ENCODE measurements at places on chromosomes 5 and 9. TPM values are rescaled to one million over a fixed set of nuclear protein-coding genes. Genes with fewer than 3 reads are reported as not detected.

DNA sequence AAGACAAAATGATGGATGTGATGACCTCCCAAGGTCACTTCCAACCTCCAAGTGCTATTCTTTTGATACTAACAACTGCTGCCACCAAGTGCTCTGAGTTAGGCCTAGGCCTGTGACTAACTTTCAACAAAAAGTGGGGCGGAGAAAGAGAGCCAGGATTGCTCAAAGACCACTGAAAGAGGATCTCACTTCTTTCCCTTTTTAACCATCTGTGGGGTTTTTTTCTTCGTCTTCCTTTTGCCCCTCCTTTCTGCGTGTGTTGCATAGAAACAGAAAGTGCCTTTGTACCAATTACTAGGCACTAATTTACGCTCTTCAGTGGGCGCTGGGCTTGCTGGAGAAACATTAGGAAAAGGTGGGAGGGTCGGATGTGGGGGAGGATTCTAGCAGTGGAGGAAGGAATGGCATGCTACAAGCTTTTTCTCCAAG lies 8.0 kb downstream of the KLF9 start:
- DNase-seq = no peak

- no peak for DNase-seq
Observed at GRCh38 chr9:93193388-93194220, 9.7 kb downstream of the WNK2 start.

- DNase-seq = no peak
Observed at GRCh38 chr5:102778478-102778877, 23.4 kb downstream of the PAM start.

DNA sequence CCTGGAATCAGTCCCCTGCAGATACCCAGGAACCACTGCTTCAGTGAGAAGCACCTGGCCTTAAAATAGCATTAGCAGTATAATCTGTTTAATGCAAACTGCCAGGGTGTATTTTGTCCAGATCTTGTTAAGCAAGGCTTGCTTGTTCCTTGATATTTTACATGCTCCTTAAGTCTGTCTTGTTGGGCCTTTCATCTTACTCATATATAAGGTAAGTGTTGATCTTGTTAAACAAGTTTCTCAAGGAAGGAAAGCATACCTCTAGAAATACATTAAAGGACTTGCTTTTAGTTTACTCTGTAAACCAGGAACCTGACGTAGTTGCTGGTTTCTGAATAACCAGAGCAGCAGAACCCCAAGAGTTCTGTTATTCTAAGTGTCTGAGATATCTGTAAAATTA lies 13.7 kb downstream of the HSPA4 start:
- DNase-seq = no peak

DNA sequence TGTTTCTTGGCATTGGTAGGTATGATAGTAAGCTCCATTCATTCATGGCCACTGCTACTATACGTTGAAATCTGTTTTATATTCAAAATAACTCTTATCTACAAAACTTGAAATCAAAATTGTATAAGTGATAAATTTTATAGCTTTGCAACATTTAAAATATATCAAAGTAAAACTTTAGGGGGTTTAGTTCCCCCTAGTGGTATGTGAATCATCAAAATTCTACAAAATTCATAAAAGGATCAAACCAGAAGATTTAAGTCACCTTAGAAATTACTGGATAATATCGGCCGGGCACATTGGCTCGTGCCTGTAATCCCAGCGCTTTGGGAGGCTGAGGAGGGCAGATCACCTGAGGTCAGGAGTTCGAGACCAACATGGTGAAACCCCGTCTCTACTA lies 243.0 kb upstream of the CDH18 start:
- no peak for DNase-seq

DNA sequence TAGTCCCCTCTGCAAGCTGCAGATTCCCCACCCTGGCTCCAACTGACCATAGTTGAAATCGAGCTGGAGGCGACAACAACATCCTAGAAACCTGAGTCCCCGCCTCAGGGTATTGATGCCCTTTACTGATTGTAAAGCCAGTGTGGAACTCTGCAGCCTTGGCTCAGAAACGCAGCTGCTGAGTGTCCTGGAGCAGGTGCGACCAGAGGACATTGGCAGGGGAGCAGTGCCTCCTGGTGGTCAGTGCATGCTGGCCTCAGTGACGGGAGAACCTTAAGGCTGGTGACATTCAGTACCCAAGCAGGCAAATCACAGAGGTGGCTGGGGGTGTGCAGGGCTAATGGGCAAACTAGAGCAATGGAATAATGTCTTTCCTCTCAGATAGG lies 20.4 kb upstream of the ZNF354B start:
- DNase-seq = peak; percentile 25

- DNase-seq = no peak
Observed at GRCh38 chr5:61333321-61333953, 1.4 kb downstream of the ZSWIM6 start.

- no peak for DNase-seq
Observed at GRCh38 chr5:172111852-172112225, 76.2 kb downstream of the STK10 start.

- DNase-seq = no peak
Observed at GRCh38 chr5:55694152-55694830, 17.8 kb downstream of the SLC38A9 start.

GRCh38 chr5:56506211-56506965 lies 273.3 kb upstream of the ANKRD55 start:
- DNase-seq = no peak

GRCh38 chr9:76297721-76298239 lies 96.4 kb downstream of the RFK start:
- no peak for DNase-seq

Gene NR2F1
- 231 TPM for polyA plus RNA-seq

Gene C9orf50
- 0.75 TPM for polyA plus RNA-seq

Gene ALDH1A1
- polyA plus RNA-seq = 232 TPM

Gene MCTP1
- 3.8 TPM for polyA plus RNA-seq

Gene TSSK1B
- polyA plus RNA-seq = 0.09 TPM

Gene GTF2H2C
- polyA plus RNA-seq = 72.3 TPM

Gene NOL6
- polyA plus RNA-seq = 26.6 TPM

Gene CDX1
- 0.76 TPM for polyA plus RNA-seq

Gene SPATA31A3
- polyA plus RNA-seq = not detected

All from left renal cortex interstitium (tissue), 4 donors.